Esophagus (tissue), 2 donors: ENCODE measurements at places on chromosomes 5 and 9. TPM values are rescaled to one million over a fixed set of nuclear protein-coding genes. Genes with fewer than 3 reads are reported as not detected.

SGTB gene
- polyA plus RNA-seq, result 0.73 TPM

BTNL3 gene
- polyA plus RNA-seq, result 0.02 TPM

PIP5K1B gene
- polyA plus RNA-seq, result 0.14 TPM

ADCY2 gene
- polyA plus RNA-seq, result 0.76 TPM

PCDHB6 gene
- 0.09 TPM for polyA plus RNA-seq
